ENCODE measurements at places on chromosomes 6 and 20.

DNA sequence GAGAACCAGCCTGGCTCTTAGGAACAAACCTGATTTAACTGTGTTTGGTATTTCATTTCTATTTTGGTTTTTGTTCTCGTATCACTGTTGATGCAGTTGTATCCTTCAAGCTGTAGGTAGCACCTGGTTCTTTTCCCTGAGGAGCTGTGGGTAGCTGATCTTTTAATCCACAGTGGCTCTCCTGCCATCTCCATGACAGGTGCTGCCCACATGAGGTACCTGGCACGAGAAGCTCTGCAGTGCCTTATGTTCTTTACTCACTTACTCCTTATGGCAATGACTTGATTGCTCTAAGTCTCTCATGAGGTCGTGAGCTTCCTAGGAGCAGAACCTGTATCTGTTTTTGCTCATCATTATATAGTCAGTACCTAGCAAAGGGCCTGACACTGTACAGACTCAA, 74.3 kb upstream of the EMILIN3 start:
- no peak for DNase-seq

DNA sequence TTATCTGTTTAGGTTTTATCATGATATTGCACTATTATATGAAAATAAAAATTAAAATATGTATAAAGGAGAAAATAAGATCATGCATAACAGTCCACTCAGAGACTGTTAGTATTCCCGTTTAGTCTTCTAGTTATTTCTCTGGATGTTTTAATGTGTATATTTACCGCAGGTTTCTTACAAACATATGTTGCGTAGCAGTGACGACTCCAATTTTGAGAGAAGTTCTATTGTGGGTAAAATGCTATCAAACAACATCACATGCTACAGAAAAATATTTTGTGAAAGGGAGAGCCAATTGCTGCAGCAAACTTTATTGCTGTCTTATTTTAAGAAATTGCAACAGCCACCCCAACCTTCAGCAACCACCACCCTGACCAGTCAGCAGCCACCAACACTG, 72.4 kb upstream of the NXT1 start:
- no peak for DNase-seq

DNA sequence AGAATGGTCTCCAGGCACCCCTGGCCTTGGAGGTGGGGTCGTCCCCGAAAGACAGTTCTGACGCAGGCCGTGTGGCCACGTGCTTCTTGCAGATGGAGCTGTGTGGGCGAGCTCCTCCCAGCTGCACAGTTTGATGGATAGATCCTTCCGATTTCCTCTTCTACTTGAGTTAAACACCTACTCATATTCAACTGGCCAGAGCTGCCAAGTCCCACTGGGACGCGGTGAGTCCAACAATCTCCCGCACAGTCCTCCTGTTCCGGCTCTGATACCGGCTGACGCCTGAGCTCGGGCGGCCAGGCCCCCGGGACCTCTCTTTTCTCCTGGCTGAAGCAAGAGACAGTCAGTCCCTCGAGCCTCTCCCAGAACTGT, 57.9 kb upstream of the DACT2 start:
- no peak for DNase-seq

GRCh38 chr6:56688521-56688920, 45.8 kb upstream of the DST start:
- DNase-seq = no peak

DNA sequence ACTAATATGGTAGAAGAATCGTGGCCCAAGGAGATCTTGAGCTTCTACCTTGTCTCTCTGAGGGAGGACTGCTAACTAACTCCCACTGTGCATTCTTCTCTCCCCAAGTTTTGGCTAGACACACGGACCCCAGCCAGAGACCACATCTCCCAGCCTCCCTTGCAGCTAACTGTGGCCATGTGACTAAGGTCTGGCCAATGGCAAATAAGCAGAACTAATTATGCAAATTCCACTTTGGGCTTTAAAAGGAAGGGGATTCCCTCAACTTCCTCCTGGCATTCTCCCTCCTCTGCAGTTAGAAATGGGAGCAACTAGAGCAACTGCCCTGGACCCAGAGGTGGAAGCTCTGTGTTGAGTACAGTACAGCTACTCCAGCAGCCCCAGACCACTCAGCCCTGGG, 15.4 kb downstream of the BPIFA2 start:
- DNase-seq = no peak

Data from DND-41 (cell line).